Mucosa of descending colon (tissue), 3 donors: ENCODE measurements at places on chromosomes 12 and 14. TPM values are rescaled to one million over a fixed set of nuclear protein-coding genes. Genes with fewer than 3 reads are reported as not detected.

DNA sequence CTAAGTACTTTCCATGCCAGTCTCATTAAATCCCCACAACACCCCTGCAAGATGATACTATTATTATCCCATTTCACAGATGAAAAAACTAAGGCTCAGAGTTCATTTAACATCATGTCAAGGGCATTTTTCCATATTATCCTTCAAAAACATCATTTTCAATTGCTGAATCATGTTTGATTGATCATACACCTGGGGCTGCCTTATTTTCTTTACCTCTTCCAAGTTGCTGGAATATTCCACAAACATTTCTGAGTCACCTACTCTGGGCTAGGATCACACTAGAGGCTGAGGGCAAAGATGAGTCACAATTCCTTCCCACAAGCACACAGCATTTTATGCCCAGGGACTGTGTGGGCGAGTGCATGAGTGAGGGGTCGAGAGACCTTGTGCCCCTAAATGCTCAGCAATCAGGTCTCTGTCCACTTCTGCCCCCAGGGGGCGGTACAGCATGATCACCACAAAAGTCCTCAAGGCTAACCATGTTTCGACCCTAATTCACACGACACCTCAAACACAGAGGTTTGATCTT, 14.1 kb upstream of the TMEM119 start:
- DNase-seq: no peak

DNA sequence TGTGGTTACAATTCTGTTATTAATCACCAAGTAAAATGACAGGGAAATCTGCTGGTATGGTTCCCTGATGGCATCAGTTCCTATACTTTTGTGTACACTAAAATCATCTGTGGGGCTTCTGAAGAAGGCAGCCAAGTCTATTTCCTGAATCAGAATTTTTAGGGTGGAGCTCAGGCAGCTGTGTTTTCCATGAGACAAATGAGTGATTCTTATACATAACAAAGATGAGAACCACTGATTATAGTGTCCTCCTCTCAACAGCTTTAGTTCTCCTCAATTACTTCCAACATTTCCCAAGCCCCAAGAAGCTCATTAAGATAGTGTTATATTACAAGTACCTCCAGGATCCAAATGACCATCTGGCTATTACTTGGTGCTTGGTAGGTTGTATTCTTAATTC, 64.5 kb upstream of the USP44 start:
- DNase-seq: no peak

DNA sequence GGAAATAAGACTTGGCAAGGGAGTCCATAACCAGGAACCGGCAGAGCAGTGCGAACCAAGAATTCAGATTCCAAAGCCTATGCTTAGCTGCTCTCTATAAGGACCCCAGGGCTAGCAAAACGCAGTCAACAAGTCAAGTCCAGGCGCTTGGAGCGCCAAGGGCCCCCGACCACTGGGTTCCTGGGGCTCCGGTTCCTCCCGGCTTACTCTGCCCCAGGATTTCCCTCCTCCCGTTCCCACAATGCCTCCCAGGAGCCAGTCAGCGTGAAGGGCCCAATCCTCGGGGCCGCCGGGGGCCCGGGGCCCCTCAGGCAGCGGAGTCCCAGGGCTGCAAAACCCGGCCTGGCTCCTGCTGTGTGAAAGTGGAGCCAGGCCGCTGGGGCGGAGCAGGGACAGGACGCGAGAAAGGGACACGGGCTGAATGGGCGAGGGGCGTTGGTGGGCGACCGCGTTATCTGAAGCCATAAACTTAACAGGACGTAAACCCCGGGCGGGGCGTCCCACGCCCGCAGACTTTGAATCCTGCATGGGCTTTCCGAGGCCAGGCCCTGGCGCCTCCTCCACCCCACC, 1.5 kb downstream of the KRT8 start:
- DNase-seq: peak; percentile 85

DNA sequence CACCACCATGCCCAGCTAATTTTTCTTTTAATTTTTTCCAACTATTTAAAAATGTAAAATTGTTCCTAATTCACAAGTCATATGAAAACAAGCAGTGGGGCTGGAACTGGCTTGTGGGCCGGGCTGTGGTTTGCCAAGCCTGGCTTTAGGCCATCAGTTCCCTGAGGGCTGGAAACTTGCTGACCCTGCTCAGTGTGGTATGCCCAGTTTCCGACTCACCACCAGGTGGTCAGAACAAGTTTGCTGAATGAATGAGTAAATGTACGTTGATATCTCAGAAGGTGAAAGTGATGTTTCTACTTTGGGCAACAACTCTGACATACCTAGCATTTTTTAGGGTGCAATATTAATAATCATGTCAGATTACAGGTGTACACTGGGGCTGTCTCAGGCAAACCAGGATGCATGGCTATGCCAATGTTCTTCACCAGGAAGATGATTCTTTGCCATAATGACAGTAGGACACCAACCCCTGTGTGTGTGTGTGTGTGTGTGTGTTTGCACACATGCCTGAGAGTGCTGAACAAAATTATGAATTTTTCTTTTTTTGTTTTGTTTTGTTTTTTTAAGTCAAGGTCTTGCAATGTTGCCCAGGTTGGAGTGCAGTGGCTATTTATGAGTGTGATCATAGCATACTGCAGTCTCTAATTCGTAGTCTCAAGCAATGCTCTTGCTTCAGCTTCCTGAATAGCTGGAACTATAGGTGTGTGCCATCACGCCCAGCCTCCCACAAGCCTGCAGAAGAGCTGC, 106.1 kb downstream of the PTPN11 start:
- DNase-seq: no peak

DNA sequence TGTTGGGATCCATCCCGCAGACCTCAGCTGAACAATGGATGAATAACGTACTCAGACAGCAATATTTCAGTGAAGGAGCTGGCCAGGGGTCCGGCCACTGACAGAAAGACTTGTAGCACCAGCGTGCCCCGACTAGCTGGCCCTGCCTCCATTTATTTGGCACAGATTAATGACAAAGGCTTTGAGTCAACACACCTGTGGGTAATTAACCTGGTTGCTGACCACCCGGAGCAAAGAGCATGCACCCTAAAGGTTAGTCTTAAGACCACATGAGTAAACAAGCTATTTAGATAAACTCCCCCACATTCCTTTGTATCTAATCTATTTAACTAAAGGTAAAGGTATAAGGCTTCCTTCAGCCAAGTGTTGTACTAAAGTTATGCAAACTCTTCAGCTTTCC, 868.6 kb downstream of the LRFN5 start:
- no peak for DNase-seq

DNA sequence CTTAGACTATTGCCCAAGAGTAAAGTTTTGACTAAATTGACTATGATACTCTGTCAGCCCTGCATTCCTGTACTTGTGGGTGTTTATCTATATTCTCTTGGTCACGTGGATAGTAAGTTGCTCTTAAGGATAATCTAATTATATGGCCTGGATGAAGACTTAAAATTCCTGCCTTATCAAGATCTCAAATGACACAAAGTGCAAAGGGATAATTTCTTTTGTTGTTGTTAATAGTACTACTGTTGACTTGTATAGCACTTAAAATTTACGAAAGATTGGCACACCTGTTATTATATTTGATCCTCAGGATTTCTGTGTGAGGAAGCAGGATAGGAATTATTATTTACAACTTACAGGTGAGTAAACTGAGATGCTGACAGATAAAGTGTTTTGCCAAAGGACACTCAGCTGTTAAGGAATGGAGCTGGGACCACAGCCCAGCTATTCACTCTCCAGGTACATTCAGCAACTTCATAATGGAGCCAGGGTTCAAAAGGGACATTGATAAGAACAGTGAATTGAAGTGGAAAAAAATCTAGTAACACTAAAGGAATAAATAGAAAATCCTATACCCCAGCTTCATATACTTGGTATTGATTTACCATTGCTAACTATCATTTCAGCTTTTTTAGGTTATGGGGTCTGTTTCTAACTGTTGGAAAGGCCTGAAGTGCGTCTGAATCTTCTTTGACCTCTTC, 53.4 kb upstream of the EVL start:
- no peak for DNase-seq

GRCh38 chr12:132124766-132125425, 19.2 kb downstream of the DDX51 start:
- no peak for DNase-seq

DNA sequence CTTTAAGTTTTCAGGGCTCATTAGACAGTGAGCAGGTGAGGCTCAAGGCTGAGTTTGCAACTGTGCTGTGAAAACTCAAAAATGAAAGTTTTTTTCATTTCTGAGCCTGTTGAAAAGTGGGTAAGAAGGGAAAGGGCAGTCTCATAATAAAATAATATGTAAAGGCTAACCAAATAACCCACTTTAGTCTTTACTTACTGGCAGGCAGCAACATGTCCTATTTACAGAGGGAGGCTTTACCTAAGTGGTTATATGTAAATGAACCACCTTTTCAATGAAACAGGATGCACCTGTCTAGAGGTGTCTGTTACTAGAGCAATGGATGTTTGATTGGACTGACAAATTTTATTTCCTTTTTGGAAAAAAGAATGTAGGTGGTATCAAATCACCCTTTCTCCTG, 158.0 kb downstream of the ETV6 start:
- DNase-seq: no peak

DNA sequence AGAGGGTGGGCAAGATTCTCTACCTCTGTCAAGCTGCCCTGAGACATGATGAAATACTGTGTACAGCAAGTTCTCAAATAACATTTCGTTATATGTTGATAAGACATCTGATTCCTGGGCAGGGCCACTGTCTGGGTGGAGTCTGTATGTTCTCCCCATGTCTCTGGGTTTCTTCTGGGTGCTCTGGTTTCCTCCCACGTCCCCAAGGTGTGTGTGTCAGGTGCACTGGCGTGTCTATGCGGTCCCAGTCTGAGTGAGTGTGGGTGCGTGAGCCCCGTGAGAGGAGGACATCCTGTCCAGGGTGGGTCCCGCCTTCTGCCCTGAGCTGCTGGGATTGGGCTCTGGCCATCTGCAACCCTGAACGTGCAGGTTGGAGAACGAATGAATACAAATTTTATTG, 29.6 kb downstream of the KCTD10 start:
- DNase-seq: peak; percentile 61

DNA sequence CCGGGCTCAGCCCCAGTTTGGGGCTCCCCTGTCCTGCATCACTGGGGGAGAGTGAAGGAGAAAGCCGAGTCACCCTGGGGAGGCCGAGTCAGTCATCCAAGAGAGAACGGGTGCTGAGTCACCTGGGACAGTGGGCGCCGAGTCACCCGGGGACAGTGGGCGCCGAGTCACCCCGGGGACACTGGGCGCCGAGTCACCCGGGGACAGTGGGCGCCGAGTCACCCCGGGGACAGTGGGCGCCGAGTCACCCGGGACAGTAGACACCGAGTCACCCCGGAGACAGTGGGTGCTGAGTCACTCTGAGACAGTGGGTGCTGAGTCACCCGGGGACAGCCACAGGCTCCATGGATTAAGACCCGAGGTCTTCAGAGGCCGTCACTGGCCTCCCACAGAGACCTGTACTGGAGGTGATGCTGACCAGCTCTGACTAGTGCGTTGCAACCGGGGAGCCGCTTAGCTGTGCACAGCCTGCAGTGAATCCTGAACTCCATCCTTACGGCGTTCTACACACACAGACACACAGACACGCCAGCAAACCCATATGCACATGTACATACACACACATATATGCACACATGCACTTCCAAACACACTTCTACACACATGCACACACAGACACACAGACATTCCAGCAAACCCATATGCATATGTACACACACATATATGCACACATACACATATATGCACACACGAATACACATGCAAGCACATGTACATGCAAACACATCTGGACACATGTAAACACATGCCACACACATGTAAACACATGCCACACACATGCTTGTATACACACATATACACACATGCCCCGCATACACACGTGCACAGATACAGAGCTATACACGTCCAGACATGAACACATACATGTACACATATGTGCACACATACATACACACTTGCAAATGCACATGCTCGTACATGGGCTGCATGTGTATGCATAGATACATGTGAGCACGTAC, 64.9 kb upstream of the GALNT9 start:
- DNase-seq: no peak

DNA sequence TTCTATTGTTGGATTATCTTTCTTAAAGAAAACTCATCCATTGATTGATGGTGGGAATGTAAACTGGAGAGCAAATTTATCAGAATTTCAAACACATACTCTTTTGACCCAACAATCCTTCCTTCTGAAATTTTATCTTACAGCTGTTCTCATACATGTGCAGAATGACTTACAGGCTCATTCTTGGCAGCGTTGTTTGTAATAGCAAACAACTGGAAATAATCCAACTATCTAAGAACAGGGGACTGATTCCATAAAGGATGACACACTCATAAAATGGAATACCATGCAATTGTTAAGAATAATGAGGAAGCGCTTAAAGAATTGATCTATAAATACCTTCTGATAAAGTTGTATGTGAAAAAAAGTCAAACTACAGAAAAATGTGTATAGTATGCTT, 24.0 kb downstream of the RHOJ start:
- DNase-seq: no peak

GRCh38 chr14:35989736-35990135, 163.6 kb downstream of the BRMS1L start:
- DNase-seq: no peak

- DNase-seq: no peak
Observed at GRCh38 chr14:97036086-97036852, 239.1 kb downstream of the VRK1 start.

- peak; percentile 73 for DNase-seq
Observed at GRCh38 chr14:73802431-73803188, 49.0 kb upstream of the PTGR2 start.

GRCh38 chr14:73785834-73786635, 65.6 kb upstream of the PTGR2 start:
- DNase-seq: peak; percentile 84

GRCh38 chr14:65255583-65256461, 153.5 kb upstream of the MAX start:
- peak; percentile 87 for DNase-seq

GRCh38 chr14:92247341-92247740, 75.6 kb upstream of the SLC24A4 start:
- DNase-seq: no peak

DNA sequence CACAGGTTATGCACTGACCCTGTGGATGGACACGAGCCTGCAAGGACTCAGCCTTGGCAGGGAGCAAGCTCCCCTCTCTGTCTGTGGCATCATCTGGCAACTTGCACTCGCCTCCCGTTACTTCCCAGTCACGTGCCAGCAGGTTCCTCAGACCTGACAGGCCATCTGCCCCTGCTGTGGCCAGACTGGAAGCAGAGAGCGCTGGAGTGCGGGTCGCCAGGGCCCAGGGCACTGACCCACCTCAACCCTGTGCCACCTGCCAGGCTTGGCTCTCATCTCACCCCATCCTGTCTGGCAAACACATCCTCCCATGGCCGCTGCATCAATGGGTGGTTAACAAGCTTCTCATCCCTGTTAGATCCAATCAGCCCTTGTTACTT, 28.4 kb downstream of the SLC6A12 start:
- DNase-seq: no peak

GRCh38 chr12:93676408-93677194, 574 bp upstream of the CRADD start:
- no peak for DNase-seq

GRCh38 chr14:30521899-30522736, 36.8 kb upstream of the G2E3 start:
- no peak for DNase-seq

GRCh38 chr14:103741876-103742275, 26.3 kb downstream of the ZFYVE21 start:
- DNase-seq: no peak

MSI1 gene
- 3.7 TPM for total RNA-seq

BBOF1 gene
- 3.9 TPM for total RNA-seq

SLC4A8 gene
- 0.84 TPM for total RNA-seq

ALG10B gene
- 4.6 TPM for total RNA-seq

FAIM2 gene
- 2.5 TPM for total RNA-seq

SYT10 gene
- 2.0 TPM for total RNA-seq

EID3 gene
- 6.4 TPM for total RNA-seq

TSPAN19 gene
- total RNA-seq: not detected

LRP6 gene
- 57.2 TPM for total RNA-seq

OAS2 gene
- total RNA-seq: 7.0 TPM
